Activated T-helper 1 cell treated with Interleukin-2 at 50 U/mL for 16 hours (primary cell): ENCODE measurements at places on chromosomes 5 and 9.

GRCh38 chr5:24232041-24232440 is 412.7 kb downstream of the CDH10 start:
- DNase-seq: no peak

DNA sequence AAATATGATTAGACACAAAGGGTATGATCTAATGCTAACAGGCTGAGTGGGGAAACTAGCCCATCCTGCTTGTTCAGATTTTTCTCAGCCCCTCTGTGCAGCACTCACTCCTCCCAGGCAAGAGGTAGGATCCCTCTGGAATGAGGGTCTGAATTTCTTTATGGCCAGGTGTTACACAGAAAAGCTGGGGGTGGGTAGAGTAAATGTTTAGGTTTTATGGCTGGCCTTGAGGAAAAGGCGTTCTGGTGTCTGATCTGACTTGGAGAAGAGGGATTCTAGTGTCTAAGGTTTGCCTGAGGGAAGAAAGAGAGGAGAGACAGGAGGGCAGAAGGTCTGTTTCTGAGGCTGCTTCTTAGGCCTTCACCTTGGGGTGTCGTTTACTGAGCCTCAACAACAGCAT is 97.3 kb downstream of the MUSK start:
- no peak for DNase-seq

DNA sequence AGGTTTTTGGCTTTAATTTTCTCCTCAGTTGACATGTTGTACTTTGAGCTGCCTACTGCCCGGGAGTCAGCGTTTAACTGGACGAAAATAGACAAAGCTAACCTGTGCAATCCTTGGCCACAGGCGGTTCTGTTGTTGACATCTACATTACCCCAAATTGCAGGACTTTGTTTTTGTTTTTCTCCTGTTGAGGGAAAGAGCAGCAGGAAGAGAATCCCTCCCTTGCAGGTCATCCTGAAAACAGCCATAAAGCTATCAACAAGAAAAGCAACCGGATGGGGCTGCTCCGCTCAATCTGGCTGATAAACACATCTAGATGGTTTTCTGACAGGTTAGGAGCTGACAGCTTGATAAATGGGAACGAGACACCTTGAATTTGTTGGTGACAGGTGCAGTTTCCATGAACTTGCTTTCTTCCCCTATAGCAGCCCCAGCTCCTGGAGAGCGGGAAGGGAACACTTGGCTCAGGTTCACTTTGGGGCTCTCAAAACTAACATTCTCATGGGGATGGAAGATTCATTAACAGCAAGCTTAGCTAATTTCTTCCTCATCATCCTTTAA is 331.5 kb downstream of the SLIT3 start:
- no peak for DNase-seq

- DNase-seq: no peak
Measured at GRCh38 chr5:82635561-82636288, 357.6 kb upstream of the RPS23 start.

GRCh38 chr9:84152204-84152603 is 171.6 kb downstream of the RMI1 start:
- DNase-seq: no peak

- no peak for DNase-seq
Measured at GRCh38 chr5:39100851-39101396, 26.7 kb upstream of the RICTOR start.

DNA sequence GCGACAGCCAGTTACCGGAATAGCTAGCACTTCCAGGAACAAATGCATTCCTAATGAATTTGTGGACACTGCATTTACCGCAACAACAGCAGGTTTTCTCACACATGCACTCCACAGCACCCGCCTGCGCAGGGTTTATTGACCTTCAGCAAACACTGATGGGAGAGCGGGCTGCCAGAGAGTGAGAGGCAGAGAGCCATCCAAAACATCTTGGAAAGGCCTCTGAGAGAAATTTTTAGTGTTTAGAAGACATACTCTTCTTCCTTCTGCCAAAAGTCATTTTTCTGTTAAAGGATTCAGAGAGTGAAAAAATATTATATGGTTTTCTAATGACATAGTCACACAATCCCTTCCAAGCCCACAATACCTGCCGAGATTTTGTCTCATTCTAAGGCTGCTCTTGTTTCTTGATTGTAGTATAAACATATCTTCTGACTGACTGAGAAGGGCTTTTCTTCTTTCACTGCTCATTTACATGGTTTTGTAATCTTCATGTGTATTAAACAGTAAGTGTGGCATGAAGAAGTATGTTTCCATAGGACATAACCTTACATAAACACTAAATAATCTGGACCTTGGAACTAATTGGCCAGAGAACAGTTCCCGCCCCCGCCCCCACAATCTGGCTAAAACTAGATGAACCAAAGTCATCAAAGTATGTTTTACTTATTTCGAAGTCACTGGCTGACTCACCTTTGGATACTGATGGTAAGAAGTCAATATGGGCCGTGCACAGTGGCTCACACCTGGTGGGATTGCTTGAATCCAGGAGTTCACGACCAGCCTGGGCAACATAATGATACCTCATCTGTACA is 432.5 kb upstream of the MEF2C start:
- no peak for DNase-seq

DNA sequence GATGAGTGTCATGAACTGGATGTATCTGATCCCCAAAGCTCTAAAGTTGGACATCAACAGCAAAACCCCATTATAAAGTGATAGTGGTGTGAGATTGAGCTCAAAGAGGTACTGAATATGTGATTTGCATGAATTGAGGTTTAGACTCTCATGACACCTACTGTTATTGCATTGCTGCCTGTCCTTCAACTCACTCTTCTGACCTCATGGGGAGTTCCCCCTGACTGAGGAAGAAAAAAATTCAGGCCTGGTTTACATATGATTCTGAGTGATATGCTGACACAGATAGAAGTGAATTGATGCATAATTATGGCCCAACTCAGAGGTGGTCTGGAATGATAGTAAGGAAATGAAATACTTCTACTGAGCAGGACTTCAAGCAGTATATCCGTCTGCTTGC is 76.2 kb upstream of the CHD1 start:
- DNase-seq: no peak

DNA sequence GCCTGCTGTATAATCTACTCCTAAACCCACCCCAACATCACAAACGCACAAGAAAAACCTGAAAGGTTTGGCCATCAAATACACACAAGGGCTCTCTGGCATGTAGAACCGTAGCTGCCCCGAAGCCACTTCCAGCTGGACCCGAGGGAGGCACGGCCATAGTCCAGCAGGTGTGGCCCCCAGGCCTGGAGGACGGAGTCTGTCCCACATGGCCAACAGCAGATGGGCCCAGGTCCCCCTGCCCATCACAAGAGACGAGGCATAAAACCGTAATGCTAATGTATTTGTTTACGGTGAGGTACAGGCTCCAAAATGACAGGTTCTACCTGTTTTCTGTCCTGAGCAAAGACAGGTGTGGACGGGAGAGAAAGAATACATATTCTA is 234.2 kb downstream of the SYK start:
- no peak for DNase-seq

DNA sequence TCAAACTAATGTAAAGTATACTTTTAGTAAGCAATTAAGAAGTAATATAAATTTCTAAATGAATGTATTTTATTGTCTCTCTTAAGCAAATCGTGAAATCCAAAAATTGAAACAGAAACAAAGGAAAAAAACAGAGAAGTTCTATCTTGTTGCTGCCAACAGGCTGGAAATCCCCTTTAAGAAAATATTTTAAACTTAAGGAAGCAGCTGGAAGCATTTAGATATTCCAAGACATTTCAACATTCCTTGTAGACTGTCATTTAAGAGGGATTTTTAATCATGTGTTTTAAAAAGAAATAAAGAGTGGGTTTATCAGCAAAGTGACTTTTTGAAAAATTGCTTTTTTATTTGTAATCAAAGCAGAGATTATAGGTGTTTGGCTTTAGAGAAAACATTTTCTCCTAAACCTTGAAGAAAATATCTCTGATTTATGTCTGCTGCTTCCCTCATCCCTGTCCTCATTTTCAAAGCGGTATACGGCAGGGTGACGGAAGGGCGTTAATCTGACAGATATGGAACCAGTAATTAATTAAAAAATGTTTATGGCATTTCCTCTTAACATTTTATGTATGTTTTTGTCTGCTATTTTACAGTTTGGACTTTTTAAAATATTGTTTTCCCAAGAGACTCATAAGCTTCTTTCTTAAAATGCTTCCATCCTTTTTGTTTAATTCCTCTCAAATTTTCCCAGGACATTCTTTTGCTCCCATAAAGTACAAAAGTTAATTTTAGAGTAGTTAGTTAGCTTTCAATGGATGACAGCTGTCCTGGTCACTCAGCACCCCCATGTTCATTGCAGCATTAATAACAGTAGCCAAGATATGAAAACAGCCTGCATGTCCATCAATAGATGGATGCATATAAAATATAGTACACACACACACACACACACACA is 245.6 kb downstream of the LURAP1L start:
- DNase-seq: no peak

GRCh38 chr5:133889271-133889905 is 79.0 kb downstream of the C5orf15 start:
- no peak for DNase-seq

- no peak for DNase-seq
Measured at GRCh38 chr5:132750471-132751230, 3.4 kb downstream of the CCNI2 start.

GRCh38 chr9:36193023-36193422 is 2.3 kb downstream of the CLTA start:
- no peak for DNase-seq

- no peak for DNase-seq
Measured at GRCh38 chr5:163563112-163563511, 57.7 kb downstream of the MAT2B start.

- no peak for DNase-seq
Measured at GRCh38 chr5:61626639-61627282, 294.7 kb downstream of the ZSWIM6 start.

DNA sequence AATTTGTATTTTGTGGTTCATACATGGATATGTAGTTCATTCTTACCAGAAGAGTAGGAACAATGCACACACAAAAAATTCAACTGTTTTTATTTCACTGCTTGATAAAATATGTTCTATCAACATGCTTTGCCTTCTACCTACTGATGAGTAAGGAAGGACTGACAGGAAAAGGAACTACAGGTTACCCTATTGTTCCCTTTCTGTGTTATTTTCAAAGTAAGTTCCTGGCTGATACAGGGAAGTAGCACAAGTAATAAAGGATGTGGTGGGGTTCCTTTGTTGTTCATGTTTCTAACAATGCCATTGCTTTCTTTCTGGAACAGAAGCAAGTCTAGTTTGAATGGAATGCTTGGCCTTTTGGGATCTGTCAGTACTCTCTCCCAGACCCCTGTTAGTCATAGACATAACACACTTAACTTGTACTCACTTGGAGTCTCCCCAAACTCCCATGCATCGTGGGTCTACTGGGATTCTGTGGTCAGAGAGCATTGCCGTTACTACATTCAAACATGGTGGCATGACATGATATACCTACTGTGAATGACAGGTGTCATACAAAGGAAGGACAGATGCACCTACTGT is 20.2 kb upstream of the ALDOB start:
- DNase-seq: no peak
